Fibroblast of gingiva (primary cell): ENCODE measurements at places on chromosomes 2 and 18.

DNA sequence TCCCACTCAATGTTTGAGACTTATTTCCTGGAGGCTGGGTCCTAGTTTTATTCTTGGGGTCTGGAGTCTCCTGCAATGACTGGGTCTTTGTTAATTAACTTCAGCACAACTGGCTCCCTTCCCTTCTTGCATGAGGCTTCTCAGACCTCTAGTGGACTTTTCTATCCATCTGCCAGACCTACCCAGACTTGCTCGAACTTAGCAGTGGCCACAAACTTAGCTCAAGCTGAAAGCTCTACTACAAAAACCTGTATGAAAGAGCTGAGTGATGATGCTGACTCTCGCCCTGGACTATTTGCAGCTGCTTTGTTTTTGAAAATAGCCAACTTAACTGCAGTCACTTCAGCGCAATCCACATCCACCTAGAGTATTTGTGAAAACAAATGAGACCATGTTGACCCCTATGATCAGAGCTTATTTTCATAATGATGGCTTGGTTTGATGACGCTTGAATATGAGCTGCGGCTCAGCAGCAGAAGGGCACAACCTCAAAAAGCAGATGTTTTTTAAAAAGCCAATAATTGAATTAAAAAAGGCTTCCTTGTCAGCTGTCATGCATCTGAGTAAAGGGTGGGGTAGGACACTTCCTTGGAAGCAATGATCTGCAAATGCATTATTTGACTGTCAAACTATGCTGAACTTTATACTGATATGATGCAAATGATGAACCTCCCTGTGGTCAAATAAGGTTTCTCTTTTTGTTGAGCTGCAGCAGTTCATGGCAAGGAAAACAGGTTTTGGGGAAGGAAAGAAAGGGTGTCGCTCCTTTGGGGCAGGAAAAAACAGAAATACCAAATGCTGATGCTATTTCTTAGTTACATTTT, 10.6 kb upstream of the ANXA4 start:
- DNase-seq = no peak

DNA sequence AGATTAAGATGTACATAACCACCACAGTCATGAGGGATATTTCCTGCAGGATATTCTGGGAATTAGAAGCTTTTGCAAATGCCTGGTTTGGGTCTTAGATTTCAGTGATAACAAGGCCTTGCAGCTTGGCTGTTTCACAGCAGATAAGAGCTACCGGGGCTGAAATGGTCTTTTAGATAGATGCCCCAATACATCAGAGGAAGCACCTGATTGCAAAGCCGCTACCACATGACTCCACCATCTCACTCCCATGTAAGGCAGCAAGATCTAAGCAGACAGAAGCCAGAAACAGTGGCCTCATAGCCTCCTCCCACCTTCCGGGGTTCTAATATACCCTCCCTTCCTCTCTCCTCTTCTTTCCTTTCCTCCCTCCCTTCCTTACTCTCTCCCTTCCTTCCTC, 31.1 kb upstream of the EPG5 start:
- DNase-seq = no peak

- peak; percentile 44 for DNase-seq
Observed at GRCh38 chr2:172101821-172102390, 794 bp downstream of the DLX2 start.

DNA sequence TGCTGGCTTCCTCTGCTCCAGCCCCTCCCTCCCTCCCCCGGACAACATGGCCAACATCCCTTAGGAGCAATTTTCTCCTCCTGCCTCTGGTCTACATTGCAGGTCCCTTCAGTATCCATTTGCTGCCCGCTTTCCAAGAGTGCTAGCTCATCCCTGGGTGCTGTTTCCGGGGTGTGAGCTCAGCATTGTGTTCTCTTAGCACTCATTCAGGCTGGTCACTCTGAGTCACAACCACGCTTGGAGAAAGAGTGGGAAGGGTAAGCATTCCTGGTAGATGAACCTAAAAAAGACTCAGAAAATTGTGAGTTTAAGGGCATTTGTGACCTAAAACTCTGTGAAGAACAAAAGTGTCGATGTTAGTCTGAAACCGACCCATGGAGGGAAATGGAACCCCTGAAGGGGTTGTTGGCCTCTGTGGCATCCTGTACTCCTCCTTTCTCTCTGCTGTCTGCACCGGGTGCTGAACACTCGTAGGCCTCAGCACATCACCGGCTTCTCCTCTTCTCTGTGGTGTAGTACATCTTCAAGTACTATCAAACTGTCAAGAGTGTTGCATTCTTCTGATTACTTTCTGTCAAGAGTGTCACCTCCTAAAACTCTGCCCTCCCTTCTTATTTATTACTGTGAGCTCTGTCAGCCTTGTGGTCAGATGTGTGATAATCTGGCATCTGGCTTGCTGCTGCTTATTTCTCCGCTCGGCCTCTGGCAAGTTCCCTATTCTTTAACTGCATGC, 73.0 kb downstream of the CTNNA2 start:
- no peak for DNase-seq

GRCh38 chr2:54013996-54014395, 43.2 kb upstream of the PSME4 start:
- DNase-seq = no peak

- DNase-seq = no peak
Observed at GRCh38 chr18:8248576-8248975, 360.7 kb upstream of the RAB12 start.

GRCh38 chr2:202353430-202353829, 22.7 kb upstream of the BMPR2 start:
- no peak for DNase-seq
